ENCODE measurements at places on chromosomes 16 and 17.

GRCh38 chr16:79276501-79276900, 324.0 kb downstream of the MAF start:
- no peak for DNase-seq

DNA sequence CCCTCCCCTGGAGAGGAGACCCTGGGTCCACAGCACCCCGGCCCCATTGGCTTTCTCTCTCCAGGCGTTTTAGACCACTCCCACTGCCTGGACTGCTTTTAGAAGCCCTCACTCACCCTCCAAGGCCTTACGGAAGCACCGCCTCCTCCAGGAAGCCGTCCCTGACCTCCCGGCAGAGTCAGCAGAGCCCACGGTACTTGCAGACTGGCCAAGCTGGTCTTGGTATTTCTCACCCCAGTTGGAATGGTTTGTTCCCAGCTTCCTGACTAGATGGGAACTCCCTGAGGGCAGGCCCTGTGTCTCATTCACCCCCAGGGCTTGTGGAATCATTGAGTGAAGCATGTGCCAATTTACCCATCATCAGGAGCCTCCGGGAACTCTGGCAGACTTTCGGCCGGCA, 9.2 kb downstream of the SCGB1C2 start:
- no peak for DNase-seq

DNA sequence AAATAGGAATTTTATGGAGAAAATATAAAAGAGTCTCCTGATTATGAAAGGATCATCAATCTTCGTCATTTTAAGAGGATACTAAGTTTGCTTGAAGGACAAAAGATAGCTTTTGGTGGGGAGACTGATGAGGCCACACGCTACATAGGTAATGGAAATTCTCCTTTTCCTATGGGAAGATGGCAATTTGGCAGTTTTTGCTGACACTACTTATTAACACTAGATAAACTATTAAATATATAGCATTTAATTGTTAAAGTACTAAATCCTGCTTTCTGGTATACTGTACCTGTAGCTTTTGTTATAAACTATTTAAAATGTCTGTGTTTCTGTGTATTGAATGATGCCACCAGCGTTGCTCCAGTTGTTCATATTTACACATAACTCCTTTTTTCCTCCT, 12.6 kb downstream of the ALDH3A2 start:
- DNase-seq = no peak

DNA sequence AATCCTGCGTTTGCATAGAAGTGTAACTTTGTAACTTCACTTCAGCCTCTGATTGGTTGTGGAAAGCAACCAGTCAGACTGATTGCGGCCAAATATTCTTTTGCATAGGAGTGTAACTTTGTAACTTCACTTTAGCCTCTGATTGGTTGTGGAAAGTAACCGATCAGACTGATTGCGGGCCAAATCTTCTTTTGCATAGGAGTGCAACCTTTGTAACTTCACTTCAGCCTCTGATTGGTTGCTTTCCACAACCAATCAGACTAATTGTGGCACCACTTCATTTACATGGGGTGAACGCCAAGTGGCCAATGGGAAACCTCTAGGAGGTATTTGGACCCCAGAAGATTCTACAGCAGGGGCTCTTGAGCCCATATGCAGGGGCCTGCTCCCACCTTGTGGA, 1.8 kb upstream of the TMEM98 start:
- no peak for DNase-seq

DNA sequence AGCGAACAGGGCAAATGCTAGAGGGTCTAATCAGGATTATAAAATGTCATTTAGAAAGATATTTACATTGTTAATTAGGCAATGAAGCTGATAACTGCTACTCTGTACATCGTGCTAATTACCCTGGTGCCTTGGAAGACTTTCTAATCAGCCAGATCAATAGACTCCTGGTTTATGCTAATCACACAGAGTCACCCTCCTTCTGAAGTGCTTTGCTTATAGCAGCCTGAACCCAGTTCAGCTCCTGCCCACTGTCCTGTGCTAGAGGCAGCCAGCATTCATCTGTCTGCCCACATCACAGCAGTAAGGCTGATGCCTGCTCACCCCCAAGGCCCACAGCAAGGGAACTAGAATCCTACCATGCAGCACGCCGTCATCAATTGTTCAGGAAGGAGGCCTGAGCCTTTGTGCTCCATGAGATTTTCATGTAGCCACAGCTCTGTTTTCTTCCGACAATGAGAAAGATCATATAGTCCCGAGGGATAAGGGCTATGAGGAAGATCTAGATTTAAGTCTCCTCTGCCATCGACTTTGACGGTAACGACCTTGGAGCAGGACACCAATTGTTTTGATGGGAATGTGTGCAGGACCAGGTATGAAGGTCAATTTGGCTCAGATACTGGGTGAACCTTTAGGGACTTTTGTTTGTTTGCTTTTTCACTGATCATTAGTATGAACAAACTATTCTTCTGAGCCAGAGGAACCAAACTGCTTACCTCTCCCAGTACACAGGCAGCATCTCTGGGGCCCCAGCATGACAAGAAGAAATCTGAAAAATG, 12.5 kb upstream of the LYRM9 start:
- no peak for DNase-seq

DNA sequence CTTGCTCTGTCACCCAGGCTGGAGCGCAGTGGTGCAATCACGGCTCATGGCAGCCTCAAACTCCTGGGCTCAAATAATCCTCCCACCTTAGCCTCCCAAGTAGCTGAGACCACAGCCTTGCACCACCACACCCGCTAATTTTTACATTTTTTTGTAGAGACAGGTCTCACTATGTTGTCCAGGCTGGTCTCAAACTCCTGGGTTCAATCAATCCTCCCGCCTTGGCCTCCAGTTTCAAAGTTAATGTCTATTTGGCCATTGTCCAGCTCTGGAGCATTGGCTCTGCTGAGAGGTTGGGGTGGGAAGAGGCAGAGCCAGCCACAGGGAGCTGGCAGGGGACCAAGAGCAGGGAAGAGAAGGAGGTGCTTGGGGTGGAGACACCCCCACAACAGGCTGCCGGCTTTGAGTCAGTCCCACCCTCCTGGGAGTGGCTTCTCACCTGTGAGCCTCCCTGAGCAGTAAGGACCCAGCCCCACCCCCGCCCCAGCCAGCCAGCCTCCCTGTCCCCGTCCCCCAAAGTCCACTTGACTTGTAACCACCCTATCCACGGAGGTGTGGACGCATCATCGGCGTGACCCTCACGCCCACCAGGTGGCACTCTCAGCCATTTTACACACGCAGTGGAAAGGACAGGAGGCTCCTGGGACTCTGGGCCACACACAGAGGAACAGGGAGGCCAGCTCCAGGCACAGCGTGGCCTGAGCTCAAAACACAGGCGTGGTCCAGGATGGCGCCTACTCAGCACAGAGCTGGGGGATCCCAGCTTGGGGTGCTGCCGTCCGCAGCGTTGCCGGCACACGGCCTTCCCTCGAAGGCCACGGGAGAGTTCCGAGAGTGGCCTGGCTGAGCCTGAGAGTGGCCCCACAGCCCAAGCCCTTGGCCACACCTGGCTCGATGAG, 22.8 kb upstream of the PVALEF start:
- peak; percentile 63 for DNase-seq

DNA sequence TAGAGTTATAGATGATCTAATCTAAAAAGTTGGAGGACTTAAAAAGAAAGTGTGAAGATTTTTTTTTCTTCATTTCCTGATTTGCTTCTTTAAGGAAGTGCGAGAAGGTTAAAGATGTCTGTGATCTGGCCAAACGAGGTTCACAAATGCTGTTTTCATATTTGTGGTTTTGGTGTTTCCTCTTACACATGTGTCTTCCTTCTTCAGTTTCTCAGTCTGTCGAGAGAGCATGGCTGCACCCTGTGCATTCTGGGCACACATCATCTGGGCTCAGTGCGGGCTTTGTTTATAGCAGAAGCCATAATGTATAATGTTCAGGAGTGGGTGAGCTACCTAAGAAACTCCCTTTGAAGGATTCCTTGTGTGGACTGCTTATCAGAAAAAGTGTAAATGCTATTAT, 260.4 kb upstream of the TBX2 start:
- no peak for DNase-seq

- no peak for DNase-seq
These were observed 14.4 kb downstream of the KIF2B start for GRCh38 chr17:53837131-53837530.

GRCh38 chr16:31568577-31569359, 41.1 kb downstream of the AHSP start:
- DNase-seq = no peak

DNA sequence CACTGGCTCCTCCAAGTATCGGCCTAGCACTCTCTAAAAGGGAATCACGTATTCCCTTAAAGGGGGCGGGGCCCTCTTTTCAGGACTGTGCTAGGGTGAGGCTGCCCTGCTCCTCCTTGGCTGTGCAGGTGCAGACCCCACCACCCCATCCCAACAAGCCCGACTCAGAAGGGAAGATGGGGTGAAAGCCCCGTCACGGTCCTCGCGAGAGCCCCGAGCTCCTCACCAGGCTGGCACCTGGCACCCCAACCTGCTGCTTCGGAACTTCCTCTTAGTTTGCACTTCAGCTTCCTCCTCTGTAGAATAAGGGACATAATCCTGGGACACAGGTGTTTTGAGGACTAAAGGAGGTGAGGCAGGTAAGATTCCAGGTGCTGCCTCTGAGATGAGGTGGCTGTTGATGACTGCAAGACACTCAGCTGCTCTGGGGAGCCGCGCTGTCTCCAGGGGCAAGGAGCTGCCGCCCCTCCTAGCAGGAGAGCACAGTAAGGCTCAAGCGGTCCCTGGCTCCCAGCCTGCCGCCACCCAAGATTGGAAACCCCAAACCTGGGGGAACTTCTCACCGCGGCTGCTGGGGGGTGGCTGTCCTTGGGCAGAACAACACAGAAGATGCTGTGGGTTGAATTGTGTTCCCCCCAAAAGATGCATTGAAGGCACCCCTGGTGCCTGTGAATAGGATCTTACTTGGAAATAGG, 88.8 kb downstream of the MGAT5B start:
- DNase-seq = no peak

DNA sequence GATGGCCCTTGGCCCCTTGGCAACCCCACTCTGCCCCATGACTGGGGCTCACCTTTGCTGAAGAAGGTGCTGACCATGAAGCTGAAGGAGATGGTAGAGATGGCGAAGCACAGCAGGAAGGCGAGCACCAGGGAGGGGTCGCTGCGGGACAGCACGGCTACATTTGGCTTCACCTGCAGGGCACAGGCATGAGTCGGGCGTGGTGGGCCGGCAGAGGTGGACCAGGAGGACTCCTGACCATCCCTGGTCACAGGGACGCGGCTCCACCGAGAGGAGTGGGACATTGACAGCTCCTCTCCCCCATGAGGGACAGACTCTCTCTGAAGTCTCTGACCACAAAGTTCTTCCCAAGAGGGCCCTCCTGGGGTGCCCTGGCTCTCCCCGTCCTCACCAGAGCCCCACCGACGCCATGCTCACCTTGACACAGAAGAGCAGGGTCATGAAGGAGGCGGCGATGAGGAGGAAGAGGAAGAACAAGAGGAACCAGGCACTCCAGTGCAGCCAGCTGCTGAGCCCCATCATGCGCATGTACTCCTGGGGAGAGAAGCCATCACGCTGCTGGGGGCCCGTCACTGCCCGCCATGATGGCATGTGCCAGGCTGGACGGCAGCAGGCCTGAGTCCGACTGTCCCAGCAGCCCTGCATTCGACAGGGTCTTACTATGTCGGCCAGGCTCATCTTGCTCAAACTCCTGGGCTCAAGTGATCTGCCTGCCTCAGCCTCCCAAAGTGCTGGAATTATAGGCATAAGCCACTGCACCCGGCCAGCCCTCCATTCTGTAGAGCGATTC, 23.1 kb downstream of the ABCA3 start:
- DNase-seq = no peak
